ENCODE measurements at places on chromosomes 4 and X.

GRCh38 chrX:63751481-63751880 lies 33.5 kb downstream of the ARHGEF9 start:
- no peak for DNase-seq

- DNase-seq = no peak
These were observed 7.3 kb downstream of the VEGFD start for GRCh38 chrX:15376956-15377355.

DNA sequence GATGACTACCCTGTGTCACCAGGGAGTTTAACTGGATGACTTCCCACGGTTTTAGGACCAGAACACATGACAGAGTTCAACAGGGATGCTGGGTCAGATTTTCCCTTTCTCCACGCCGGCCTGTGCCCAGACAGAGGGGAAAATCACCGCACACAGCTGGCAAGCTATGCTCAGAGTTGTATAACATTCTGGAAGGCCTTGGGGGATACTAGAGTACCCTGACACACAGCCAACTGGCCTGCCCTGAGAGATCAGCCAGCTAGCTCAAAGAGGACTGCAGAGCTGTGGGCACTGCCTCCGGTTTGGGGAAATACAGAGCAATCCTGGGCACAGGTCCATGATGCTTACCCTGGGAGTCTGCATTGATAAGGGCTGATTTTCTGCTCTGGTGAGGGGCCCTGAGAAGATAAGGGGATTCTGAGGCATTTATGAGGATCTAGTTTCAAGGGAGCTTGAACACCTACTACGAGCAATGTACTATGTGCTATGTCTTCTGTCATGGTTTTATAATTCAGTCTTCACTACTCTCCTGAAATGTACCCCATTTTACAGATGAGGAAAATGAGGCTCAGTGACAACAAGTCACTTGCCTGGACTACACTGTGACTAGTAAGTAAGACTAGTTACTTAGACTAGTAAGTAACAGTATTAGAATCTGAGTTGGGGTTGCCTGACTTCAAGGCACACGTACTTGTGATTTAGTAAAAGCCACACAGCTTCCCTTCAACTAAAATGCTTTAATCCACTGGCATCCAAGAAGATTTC lies 14.7 kb downstream of the C4orf54 start:
- DNase-seq = no peak

GRCh38 chr4:37872310-37872988 lies 18.4 kb upstream of the TBC1D1 start:
- no peak for DNase-seq

DNA sequence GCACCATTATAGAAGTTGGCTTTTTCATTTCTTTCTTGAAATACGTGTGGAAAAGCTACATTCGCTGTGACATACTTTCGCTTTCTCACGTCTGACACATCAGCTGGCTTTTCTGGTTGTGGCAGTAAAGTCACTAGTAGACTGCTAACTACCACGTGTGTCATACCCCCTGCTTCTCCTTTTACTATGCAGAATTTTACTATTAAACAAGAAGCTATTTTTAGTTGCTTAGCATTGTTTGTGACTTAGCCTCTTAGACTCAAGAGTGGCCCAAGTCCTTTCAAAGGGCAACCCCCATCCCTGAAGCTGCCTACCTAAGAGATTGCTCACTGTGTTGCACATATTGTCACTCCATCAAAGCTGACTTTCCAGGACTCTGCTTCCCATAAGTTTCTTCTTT lies 2.1 kb upstream of the IL2 start:
- DNase-seq = peak; percentile 52

DNA sequence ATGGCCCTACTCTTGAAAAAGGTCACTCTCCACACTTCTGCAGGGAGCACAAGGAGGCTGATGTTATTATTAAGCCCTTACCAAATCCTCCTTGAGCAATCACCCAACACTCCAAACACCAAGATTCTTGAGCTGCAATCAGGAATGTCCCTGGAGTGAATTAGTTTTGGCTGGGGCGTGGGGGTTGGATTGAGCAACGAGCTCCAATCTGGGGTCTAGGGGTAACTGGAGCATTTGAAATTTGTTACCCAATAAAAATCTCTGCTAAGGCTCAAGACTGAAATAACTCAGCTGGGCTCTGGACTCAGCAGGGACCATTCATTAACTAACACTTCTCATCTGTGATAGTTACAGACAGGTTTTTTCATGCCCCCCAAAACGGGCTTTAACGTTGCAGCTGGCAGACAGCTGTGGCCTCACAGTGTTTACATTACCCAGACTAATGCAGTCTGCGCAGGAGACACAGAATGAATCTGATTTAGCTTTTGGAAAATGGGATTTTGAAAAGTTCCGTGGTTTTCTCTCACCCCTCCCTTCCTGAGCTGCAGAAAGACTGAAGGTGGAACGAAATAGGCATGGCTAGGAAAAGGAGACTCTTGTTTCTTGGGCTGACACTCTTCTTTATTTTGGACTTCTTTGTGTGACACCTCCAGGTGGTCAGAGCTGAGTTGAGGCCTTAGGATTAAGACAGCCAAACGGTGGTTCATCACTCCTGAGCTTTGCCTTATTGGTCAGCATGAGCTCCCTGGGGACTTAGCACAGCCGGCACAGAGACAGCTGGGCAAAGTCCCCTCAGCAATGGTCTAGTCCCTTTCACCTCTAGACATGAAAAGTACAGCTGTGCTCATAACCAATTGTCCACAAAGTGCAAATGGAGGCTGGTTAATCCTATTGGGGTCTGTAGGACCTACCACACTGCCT lies 26.6 kb downstream of the PLAC1 start:
- DNase-seq = no peak

DNA sequence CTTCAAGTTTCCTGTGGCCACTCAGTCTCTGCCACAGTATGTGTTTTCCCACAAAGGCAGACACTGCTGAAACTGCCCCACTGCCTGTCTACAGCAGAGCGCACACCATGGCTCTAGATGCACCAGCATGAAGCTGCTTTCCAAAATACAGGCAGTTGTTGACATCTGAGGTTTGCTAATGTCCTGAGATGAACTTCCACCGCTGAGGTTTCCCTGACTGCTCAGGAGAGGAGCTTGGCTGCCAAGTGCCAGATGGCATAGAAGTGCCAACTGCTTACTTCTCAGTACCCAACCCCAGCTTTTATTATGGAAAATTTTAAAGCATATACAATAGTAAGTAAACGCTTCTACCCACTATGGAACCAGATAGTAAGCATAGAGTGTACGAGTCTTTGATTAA lies 61.0 kb upstream of the EXOC1L start:
- DNase-seq = no peak

GRCh38 chr4:138609943-138610350 lies 367.8 kb upstream of the SLC7A11 start:
- DNase-seq = no peak

DNA sequence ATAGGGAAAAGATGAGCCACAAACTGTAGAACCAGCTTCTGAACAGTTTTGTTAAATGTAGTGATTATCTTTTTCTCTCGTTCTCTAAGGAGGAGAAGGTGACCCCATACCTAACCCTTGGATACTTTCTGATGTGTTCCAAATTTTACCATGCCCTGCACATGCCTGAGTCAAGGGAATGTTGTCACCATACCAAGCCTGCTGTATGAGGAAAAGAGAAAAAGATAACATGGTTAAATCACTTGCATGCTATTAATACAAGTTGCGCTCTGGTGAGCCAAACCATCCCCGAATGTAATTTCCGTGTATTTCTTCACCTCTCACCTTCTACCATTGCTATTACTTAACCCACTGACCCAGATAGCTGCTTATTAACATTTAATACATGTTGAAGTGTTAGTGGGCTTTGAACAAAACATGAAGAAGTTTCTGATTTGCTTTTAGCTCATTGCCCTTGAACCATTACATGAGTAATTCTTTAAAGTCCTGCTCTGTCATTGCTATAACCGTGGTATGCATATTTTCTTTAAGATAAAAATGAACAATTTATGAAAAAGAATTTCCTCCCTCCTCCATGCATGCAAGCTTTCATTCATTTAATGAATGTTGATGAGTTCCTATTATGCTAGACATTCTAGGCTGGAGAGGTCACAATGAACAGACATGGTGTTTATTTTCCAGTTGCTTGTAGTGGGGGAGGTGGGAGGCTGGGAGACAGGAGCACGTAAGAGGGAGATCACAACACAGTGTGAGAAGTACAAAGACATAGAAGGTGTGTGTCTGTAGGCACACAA lies 13.6 kb upstream of the KIT start:
- no peak for DNase-seq

DNA sequence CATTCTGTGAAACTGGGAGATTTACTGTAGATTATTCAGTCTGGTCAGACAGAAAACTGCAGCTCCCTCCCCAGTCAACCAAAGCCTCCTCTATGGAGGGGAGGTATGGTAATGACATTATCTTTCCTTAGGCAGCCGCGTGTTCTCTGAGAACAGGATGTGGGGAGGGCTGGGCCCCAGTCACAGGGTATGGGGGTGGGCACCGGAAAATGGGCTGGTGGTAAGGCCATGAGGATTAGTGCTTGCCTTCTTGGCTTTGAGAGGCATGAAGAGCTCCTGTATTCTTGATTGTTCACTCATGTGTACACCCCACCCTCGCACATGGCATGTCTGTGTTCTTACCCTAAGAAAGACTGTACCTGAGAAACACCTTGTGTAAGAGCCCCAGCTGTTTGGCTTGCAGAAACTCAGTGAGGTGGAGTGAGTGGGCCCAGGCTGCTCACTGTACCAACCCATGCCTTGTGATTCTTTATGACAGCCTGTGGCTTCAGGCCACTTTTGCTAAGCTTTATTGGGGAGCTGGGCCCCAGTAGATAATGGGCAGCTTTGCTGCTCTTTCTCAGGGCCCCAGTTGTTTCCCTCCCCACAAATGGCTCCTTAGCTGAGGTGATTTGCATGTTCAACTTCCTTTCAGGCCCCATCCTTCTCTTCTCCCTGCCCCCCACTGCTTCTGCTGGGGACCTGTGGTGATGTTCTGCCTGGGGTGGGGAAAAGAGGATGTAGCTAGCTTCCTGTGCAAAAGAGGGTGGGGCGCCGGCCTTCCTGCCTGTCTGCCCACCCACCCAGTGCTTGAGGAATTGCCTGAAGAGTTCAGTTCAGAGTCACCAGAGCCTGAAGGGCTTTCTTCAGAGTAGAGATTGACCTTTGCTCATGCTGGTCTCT lies 30.7 kb downstream of the MSN start:
- DNase-seq = peak; percentile 60

DNA sequence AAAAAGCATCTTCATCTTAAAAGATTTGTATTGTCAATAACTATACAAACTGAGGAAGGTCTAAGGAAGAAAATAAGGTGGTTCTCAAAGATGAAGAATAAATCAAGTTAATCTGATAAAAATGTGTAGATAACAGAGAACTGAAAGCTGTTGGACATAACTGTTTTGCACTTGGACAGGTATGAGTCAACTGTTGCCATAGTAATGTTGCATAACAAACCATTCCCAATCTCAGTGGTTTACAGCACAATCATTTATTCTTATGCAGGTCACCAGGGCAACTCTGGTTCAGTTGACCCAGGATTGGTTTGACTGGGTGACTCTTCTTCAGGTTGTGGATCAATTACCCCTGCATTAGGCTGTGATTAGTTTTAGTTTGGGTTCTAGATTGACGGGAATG lies 2197.7 kb downstream of the ARAP2 start:
- DNase-seq = no peak

GRCh38 chr4:150181536-150181935 lies 103.3 kb downstream of the DCLK2 start:
- no peak for DNase-seq

- DNase-seq = no peak
These were observed 7.5 kb upstream of the SPINK2 start for GRCh38 chr4:56828784-56829535.

- no peak for DNase-seq
These were observed 300.1 kb downstream of the SPRY1 start for GRCh38 chr4:123696687-123697086.

GRCh38 chrX:132023896-132024386 lies 839 bp downstream of the STK26 start:
- DNase-seq = peak; percentile 56

DNA sequence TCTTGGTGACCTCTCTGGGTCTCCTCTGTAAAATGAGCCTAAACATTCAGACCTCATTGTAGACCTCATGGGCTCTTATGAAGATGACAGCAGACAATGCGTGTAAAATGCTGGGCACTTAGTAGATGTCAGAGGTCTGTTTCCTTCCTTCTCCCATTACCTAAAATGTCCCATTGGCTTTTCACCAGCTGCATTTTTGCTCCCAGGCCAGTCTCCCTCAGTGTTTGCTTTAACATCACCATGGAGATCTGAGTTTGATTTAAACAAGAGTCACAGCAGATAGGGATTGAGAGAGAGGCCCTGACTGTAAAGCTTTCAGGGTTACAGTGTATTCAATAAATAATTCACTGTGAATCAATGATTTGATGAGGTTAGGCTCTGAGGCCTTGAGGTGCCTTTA lies 24.3 kb downstream of the PSAPL1 start:
- DNase-seq = no peak

- no peak for DNase-seq
These were observed 16.1 kb downstream of the FAM120C start for GRCh38 chrX:54166915-54167314.

GRCh38 chrX:72142794-72143608 lies 11.3 kb upstream of the RTL5 start:
- DNase-seq = no peak

GRCh38 chrX:120795301-120795700 lies 80.4 kb downstream of the CT47B1 start:
- no peak for DNase-seq

DNA sequence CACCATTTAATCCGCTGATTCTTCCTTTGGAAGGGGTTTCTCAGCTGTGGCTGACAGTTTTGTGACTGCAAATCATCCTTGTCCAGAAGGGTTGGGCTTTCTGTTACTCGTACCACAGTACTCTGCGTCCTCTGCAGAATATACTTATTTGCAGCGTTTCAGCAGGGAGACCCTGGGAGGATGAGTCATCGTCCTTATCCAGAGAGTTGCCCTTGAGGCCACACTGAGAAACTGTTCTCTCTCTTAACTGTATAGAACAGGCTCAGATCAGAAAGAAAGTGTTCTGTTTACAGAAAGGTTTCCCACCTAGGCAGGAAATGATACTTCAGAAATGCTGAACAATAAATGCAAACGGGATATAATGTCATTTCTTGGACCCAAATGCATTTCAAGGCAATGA lies 47.8 kb upstream of the DDX53 start:
- DNase-seq = no peak

All from activated naive CD4-positive, alpha-beta T cell treated with anti-CD3 and anti-CD28 coated beads, Interleukin-2, amount 50 U/mL, for 16 hours (primary cell).